Activated CD4-positive, alpha-beta T cell treated with anti-CD3 and anti-CD28 coated beads, Interleukin-2, amount 50 U/mL, for 48 hours (primary cell): ENCODE measurements at places on chromosomes 16 and 17.

GRCh38 chr16:31467151-31467773 lies 4.7 kb upstream of the TGFB1I1 start:
- no peak for DNase-seq

- no peak for DNase-seq
Observed at GRCh38 chr16:89870440-89870839, 3.0 kb upstream of the TCF25 start.

- DNase-seq: no peak
Observed at GRCh38 chr17:56536766-56537165, 56.7 kb upstream of the NOG start.

DNA sequence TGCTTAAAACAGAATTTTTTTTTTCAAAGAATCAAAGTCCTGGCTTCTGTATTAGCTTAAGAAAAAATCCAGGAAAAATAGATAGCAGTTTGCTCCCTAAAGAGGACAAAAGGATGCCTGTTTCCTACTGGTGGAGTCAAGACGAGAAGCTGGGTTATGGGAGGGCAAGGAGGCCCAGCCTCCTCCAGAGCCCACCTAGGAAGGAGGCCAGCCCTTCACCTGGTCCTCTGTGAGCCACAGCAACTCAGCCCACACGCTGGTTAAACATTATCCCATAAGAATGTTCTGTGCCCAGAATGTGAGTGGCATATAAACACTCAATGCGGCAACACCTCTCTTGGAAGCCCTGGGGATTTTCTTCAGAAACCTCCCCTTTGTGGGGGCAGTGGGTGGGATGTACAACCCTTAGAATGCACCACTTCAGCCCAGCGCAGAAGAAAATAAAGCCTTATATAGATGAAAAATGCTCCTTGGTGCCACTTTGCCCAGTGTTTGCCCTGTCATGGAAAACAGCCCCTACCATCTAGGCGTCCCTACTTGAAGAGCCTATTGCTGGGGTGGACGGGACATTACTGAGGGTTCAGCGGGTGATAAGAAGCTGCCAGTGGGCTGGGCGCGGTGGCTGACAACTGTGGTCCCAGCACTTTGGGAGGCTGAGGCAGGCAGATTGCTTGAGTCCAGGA lies 48.0 kb downstream of the TEKT5 start:
- DNase-seq: no peak
